Inflammatory macrophage treated with lipopolysaccharide for 4 hours (primary cell): ENCODE measurements at places on chromosomes 12 and 14.
A peak's percentile ranks its signal among the peaks of the same experiment; 100 is the strongest.

DNA sequence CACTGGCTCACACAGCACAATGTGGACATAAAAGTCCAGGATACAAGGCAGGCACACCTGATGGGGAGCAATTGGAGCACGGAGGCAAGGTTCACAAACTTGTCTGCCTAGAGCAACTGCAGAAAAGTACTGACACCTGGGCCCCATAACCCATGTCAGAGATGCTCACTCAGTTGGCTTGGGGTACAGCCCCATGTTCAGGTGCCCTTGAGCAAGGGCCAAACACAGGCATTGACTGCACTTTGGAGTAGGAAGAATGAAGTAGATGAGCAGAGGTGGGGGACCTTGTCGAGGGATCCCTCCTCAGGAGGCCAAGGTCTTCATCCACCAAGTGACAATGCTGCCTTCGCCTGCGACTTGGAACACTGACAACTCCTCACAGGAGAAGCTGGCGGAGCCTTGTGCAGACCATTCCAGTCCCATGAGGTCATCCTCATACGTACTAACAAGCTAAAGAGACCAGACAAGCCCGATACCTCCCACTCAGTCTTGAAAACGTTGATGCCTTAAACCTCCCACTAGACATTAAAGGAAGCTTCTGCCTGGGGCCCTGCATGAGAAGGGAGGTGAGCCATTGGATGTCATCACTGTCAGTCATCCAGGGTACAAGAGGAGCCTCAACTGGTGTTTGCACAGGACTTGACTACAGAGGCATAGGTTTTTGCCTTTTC lies 42.5 kb upstream of the C14orf180 start:
- no peak for DNase-seq

- peak; percentile 7 for DNase-seq
Measured at GRCh38 chr12:108099073-108099472, 30.0 kb upstream of the WSCD2 start.

GRCh38 chr14:100698066-100698465 lies 28.6 kb upstream of the DLK1 start:
- DNase-seq, result no peak

GRCh38 chr12:88600272-88600671 lies 20.0 kb upstream of the KITLG start:
- DNase-seq, result no peak

DNA sequence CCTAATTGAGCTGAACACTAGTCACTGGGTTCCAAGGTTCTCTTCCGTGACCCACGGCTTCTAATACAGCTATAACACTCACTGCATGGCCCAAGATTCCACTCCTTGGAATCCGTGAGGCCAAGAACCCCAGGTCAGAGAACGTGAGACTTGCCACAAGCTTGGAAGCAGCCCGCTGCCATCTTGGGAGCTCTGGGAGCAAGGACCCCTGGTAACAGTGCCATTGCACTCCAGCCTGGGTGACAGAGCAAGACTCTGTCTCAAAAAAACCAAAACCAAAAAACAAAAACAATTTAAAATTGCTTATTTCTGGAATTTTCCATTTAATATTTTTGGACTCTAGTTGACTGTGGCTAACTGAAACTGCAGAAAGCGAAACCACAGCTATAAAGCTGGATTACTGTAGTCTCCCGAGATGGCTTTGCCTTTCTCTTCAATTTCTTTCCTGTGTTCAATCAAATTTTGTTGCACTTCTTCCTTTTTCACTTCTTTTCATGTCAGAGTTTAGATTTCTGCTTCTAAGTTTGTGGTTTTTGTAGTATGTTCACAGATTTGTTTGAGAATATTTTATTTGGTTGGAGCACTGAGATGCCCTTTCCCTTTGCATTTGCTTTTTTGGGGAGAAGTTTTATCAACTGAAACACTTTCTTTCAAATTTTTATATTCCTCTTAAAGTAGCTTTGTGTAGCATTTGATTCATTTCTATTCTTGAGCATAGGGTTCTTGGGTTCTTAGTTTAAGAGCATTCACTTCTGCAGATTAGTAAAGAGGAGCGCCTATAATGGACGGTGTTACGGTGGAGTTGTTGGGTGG lies 44.6 kb downstream of the DDHD1 start:
- peak; percentile 61 for DNase-seq

DNA sequence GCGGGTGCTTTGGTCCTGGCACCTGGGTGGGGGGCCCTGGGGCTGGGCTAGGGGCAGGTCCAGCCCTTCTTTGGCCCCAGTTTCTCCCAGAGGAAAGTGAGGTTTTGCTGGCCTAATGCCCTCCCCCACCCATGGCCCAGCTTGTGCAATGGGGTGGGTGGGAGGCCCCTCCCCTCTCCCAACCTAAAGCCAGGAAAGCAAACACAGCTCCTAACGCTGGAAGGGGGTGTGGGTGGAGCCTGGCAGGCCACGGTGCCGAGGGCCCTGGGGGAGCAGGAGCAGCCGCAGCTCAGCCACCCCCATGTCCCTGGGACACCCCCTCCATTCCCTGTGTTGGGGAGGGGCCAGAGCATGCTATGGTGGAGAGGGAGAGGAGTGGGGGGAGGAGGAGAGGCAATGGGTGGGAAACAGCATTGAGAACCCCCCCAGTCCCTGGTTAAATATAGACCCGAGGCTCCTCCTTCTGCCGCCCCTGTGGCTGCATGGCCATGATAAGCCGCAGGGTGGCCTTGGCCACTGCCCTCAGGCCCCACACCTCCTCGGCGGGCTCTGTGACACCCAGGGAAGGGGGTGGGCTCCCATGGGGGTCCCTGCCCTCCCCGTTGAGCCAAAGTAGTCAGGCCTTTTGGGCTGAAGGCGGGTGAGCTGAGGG lies 4.7 kb downstream of the EXOC3L4 start:
- no peak for DNase-seq

- DNase-seq, result no peak
Measured at GRCh38 chr12:68224613-68225285, 861 bp downstream of the IL26 start.

DNA sequence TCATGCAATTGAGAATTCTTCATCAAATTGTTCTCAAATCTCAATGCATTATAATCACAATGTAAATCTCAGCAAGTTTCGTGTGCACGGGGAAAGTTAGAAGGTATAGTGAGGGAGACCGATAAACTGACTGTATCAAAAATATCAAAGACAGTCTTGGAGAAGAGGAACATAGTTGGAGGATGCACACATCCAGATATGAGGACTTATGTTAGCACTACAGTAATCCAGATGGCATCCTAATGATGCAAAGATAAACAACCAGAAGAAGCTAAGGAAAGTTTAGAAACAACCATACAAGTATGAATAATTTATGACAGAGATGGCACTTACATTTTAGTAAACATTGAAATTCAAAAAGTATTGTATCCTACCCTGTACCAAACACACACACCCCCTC lies 760.1 kb downstream of the RPS29 start:
- no peak for DNase-seq

- peak; percentile 15 for DNase-seq
Measured at GRCh38 chr12:54829511-54829910, 24.8 kb upstream of the MUCL1 start.

DNA sequence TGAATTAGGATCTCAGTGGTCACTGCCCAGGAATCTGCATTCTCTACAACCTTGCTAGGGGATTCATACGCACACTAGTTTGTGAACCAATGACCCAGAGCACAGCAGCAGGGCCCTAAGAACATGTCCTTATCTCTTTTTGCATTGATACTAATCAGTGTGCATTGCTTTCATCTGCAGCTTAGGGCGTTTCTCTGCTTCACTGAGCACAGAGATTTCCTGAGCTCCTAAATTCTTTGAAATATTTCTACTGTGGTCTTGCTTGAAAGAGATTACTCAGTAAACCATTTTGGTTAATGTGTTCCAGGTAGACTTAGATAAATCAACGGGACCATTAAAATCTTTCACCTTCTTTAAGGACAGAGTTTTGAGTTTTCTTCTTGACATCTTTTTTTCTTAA lies 351.3 kb upstream of the KITLG start:
- DNase-seq, result no peak
